Fibroblast of skin of right biceps (primary cell): ENCODE measurements at places on chromosomes 3 and 15.

DNA sequence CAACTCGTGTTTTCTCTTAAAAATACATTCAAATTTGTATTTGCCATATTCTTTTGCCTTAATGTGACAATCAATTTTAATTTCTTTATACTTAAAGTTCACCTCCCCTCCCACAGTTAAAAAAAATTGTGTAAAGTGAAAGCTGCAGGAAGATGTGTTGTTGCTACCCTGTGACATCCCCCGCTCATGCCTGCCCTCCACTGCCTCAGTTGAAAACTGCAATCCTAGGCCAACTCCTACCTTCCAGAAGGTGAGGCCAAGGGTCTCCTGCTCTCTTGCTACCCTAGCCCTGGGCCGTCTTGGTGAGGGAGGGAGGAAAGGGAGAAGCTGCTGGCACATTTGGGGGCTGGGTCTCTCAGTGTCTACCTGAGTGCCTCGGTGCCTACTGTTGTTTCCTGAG, 57.0 kb upstream of the CMTM7 start:
- no peak for DNase-seq

GRCh38 chr15:60528530-60528929, 49.6 kb upstream of the ICE2 start:
- no peak for DNase-seq

DNA sequence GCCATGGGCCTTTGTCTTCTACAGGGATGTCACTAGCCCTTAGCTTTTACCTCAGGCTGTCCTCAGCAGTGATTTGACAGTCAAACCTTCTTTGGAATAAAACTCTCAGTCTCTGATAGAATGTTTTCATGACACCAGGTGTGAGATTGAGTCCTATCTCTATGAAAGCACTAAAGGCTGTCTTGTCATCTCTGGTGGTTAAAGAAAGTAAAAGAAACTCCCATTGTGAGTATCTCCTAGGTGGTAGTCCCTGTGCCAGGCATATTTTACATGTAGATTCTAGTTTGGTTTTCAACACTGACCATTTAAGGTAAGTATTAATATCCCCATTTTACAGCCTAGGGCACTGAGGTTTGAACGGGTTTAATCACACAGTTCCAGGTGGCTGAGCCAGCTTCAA, 360.2 kb downstream of the CHST2 start:
- DNase-seq = no peak

DNA sequence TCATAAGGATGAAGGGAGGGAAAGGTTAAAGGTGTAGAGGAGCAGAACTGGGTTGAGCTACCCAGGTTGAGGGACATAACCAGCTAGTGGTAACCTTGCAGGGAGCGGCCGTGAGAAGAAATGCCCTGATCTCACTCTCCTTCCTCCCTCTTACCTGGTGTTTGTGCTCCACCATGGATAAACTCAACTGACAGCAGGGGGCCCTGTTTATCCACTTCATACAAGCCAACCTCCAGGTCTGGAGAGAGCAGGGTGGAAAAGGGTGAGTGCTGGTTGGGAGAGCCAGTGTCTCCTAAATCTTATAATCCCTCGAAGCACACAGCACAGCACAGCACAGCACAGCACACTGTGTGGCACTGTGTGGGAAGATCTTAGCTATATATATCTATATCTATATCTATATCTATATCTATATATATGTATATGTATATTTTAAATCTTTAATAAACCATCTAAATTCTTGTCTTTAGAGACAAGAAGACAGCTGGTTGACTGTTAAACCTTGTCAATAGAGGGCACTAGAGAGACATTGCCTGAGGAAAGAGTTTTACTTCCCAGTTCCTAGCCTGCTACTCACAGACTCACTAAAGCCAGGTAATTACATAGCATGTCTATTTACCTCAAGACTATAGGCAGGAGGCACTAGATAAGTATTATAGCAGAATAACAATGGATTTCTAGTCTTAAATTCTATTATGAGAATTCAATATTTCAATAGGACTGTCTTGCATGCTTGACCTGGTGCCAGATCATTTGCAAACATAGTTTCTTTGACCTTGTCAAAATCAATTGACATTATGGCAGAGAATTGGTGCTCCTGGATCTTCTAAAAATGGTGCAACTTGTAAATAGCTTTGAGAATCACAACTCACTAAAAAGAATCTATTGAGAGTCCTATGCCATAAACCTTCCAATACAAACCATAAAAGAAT, 21.7 kb upstream of the FMN1 start:
- DNase-seq = peak; percentile 26

DNA sequence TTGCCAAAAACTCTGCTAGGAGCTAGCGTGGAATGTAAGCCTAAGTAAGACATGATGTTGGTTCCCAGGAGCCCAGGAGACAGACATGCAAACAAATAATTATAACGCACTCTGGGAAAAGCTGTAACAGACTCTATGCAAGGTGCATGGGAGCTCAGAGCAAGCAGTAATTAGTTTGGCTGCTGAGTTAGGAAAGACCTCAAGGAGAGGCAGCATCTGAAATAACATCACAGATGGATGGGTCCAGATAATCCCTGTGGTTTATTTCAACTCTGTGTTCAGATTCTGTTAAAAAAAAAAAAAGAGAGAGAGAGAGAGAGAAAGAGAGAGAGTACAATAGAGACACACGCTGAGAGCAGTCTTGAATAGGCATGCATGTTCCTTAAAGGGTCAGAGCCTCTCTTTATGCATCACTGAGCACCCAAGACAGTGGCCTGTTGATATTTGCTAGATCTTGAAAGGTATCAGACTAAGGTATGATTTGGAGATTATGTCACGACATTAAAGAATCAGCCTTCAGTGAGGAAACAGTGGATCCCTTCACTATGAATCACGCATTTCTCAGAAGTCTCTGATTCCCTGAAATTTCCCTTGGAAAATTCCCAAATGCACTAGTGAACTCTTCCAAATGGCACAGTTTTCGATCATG, 124.4 kb upstream of the LIPC start:
- DNase-seq = peak; percentile 75

DNA sequence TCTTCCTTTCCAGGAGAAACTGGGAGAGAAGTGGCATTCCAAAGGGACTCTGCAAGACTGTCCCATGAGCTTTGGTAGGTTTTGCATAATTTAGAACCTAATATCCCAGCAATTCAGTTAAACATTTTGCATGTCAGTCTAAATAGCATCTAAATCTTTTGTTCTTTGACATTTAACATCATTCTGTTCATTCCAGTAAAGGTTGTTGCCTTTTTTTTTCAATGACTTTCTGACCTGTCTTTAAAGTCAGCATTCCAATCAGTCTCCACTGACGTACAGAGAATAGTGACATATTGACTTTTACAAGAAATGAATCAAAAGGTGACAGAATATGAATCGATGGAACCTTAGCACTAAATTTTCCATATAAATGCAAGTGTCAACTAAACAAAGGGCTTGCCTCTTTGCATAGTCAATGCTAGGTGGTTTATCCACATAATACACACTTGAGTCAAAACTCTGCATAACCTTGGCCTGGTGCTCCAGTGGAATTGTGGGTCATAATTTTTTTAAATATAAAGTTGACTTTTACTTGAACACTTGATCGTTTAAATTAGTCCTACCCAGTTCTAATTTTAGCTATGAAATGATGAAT, 370.1 kb downstream of the CNTN6 start:
- peak; percentile 22 for DNase-seq

- no peak for DNase-seq
Measured at GRCh38 chr3:4587061-4587837, 94.1 kb downstream of the ITPR1 start.

DNA sequence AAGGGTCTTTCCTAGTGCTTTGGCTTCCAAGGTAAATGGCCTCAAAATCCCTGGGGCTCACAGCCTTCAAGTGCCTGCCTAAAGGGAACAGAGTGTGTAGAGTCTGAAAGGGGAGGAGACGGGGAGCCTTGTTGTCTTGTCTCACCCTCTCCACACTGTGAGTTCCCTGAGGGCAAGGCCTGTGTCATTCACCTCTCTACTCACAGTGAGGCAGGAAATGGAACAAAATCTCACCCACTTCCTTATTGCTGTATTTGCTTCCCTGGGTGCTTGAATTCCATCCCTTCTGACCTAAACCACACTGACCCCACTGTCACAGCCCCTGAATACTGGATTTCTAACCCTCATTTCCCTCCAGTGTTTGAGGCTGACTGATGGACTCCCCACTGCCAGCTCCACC, 197.5 kb downstream of the EPHB1 start:
- no peak for DNase-seq

GRCh38 chr15:40130118-40130517, 21.4 kb upstream of the BMF start:
- DNase-seq = no peak

- peak; percentile 84 for DNase-seq
Measured at GRCh38 chr3:112629425-112629824, 11.5 kb downstream of the CCDC80 start.

DNA sequence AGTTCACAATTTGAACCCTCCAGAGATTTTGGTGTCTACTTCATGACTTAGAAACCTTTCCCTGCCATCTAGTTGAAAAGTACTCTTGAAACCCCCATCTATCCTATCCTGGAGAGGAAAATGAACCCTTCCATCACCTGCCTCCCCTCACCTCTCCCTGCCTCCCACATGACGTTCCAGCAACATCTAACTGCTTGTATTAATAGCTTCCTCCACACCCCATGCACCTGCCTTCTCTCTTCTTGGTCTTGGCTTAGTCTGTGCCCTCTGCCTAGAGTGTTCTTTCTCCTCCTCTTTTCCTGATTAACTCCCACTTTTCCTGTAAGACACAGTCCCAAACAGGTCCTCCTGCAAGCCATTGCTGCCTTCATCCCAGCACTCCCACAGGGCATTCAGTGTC, 107.8 kb downstream of the LIPC start:
- no peak for DNase-seq

- DNase-seq = no peak
Measured at GRCh38 chr3:37173806-37174205, 576 bp downstream of the LRRFIP2 start.

DNA sequence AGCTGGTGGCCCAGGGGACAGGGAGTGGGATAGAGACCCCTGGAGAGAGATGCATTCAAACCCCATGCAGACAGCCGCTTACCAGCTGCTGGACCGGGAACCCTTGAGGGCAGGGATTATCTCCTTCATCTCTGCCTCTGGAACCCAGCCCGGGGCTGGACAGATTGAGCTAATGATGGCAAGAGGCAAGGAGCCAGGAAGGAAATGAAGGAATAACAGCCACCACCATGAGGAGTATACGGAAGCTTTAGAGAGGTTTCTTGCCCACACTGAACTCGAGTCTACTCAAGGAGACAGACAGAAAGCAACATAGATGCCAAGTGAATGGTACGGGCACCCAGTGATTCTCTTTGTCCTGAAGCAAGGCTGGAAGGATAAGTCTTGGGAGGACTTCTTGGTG, 23.2 kb downstream of the HAPLN3 start:
- DNase-seq = no peak

GRCh38 chr3:3110749-3111361, 681 bp upstream of the IL5RA start:
- DNase-seq = no peak

- no peak for DNase-seq
Measured at GRCh38 chr3:174783502-174783901, 75.6 kb upstream of the NAALADL2 start.

- DNase-seq = peak; percentile 13
Measured at GRCh38 chr15:99692825-99693224, 40.4 kb downstream of the LYSMD4 start.

DNA sequence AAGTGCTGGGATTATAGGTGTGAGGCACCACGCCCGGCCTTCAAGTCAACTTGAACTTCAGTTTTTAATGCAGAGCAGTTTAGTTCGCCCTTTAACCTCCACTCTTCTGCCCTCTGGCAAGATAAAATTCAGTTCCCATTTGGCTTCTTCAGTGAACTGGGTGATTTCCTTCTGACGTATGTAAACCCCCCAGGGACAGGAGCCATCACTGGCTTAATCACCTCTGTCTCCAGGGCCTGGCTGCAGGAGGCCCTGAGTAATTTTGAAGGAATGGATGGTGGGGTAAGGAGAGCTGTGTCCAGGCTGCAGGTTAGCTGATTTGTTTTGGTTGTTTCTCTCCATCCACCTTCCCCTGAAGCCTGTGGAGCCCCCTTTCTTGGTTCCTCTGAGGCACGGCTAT, 11.9 kb downstream of the MCM2 start:
- peak; percentile 56 for DNase-seq

- no peak for DNase-seq
Measured at GRCh38 chr15:80918196-80918783, 71.3 kb downstream of the MESD start.

GRCh38 chr3:139124197-139124596, 79.5 kb upstream of the PRR23C start:
- no peak for DNase-seq

- peak; percentile 67 for DNase-seq
Measured at GRCh38 chr3:141878817-141879216, 2.4 kb downstream of the ATP1B3 start.

DNA sequence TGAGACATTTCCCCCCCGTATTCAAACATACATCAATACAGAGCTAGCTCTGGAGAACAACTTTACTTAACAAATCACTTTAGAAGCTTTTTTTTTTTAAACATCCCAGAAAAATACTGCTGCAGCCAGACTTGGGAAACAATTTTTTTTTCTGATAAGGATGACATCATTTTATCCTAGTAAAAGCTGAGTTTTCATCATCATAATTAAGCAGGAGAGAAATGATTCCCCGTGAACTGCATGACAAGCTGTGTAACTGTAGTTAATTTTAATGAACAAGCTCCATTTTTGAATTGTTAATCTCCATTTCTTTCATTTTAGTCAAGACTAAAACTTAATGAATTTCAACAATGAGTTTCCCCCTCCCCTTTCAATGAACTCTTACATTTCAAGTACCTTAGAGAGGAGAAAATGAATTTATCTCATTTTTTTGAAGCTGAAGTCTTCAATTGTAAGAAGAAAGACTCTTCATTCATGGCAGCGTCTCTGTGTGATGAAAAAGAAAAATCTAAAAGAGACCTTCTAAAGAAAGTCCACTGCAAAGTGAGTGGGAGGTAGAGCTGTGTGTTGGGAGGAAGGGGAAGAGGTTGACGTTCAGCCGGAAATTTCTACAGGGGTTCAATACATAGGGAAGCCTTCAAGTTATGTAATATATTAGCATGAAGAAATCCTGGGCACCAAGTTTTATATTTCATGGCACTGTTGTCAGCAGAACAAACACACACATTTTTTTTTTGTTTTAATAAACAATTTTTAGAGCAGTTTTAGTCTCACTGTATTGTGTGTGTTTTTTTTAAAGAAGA, 31.7 kb downstream of the HES1 start:
- DNase-seq = no peak

DNA sequence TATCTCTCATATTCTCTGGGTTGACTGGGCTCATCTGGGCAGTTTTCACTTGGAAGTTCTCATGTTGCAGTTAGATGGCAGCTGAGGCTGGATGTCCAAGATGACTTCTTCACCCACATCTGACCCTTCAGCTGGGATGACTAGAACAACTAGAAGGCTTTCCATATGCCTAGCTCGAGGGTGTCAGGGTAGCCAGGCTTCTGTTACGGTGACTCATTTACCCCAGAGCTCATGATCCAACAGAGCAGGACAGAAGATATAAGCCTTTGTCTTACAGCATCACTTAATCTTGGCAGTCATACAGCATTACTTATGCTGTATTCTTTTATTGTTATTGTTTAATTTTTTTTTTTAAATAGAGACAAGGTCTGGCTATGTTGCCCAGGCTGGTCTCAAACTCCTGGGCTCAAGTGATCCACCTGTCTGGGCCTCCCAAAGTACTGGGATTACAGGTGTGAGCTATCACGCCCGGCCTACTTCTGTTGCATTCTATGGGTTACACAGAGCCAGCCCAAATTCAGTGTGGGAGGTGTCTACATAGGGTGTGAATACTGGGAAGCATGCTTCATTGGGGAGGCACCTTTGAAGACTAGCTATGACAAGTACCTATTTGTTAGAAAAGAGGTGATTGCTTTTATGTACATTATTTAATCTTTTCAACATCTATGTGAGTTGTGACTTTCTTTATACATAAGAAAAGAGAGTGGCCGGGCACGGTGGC, 10.7 kb downstream of the HMCES start:
- peak; percentile 16 for DNase-seq
